Stimulated activated CD8-positive, alpha-beta memory T cell treated with anti-CD3 and anti-CD28 coated beads, Interleukin-4, amount 100 ng/mL, for 4 hours (primary cell): ENCODE measurements at places on chromosomes 11 and 22.

DNA sequence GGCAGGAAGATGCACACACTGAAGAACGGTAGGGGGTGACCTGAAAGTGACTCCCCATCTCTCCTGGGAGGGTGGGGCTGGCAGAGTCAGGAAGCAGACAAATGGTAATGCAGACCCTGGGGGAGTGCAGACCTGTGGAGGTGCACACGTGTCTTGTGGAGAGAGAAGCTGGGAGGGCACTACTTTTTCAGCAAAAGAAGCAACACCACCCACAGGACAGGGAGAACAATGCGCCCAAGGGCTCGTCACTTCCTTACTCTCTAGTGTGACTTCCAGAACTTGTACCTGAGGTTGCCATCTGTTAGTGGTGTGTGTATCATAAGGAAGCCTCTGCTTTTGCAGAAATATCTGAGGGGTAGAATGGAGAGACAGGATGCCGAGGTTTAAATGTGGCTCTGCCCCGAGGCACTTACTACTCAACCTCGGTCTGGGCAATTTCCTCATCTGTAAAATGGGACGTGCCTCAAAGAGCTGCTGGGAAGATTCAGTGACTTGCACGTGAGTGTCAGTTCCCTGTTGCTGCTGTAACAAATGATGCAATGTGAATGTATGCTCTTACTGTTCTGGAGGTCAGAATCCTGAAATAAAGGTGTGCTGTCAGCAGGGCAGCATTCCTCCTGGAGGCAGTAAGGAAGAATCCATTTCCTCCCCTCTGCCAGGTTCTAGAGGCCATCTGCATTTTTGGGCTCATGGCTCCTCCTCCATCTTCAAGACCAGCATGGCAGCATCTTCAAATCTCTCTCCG is 323.4 kb downstream of the SHANK2 start:
- DNase-seq, result no peak

DNA sequence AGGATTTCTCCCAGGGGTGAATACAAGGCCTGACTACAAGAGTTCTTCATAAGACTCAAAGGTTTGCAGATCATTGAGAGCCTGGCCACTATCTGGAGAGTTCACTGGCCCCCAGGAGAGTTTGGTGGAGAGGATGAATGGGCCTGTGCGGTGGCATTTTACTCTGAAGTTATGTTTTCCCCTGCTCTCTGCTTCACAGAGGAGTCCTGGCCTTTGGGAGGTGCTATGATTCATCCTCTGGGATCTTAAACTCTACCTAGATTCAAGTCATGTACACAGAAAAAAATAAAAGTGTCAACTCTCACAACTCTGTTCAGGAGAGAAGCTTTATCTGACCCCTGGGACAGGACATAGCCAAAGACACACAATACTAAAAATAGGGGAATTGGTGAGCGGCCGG is 159.1 kb upstream of the CARD18 start:
- DNase-seq, result no peak

GRCh38 chr11:73206801-73207200 is 11.3 kb upstream of the P2RY2 start:
- no peak for DNase-seq

DNA sequence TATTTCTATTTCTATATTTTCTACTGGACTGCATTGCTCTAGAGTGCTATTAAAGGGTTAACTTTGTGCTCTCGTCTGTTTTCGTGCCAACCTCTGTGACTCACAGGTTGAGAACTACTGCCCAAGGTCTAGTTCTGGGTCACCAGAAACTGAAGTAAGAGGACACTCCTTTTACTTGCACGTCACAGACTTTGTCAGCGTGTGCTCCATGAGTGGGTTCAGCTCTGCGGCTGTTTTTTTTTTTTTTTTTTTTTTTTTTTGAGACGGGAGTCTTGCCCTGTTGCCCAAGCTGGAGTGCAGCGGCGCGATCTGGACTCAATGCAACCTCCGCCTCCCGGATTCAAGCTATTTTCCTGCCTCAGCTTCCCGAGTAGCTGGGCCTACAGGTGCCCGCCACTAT is 49.8 kb downstream of the CLMP start:
- no peak for DNase-seq

DNA sequence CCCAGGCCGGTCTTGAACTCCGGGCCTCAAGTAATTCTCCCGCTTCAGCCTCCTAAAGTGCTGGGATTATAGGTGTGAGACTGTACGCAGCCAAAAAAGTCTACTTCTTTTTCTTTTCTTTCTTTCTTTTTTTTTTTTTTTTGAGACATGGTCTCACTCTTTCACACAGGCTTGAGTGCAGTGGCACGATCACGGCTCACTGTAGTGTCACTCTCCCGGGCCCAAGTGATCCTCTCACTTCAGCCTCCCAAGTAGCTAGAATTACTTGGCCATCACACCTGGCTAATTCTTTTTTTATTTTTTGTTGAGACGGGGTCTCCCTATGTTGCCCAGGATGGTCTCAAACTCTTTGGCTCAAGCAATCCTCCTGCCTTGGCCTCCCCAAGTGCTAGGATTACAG is 3.6 kb upstream of the UBE2L3 start:
- DNase-seq, result no peak

DNA sequence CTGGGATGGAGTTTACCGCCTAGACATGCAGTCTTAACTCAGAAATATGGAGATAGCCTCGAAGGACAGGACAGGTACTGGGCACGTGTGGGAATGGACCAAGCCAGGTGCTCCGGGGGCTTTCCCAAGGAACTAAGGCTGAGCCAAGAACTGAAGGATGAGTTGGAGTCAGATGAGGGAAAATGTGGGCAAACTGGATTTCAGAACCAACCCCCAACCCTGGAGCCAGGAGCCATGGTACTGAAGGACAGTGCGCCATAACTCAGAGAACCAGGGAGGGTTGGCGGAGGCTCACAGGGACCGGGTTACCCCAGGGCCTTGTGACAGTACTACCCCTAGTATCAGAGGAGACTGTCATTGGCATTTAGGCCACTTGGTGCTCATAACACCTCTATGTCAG is 2.5 kb upstream of the MIF start:
- no peak for DNase-seq

DNA sequence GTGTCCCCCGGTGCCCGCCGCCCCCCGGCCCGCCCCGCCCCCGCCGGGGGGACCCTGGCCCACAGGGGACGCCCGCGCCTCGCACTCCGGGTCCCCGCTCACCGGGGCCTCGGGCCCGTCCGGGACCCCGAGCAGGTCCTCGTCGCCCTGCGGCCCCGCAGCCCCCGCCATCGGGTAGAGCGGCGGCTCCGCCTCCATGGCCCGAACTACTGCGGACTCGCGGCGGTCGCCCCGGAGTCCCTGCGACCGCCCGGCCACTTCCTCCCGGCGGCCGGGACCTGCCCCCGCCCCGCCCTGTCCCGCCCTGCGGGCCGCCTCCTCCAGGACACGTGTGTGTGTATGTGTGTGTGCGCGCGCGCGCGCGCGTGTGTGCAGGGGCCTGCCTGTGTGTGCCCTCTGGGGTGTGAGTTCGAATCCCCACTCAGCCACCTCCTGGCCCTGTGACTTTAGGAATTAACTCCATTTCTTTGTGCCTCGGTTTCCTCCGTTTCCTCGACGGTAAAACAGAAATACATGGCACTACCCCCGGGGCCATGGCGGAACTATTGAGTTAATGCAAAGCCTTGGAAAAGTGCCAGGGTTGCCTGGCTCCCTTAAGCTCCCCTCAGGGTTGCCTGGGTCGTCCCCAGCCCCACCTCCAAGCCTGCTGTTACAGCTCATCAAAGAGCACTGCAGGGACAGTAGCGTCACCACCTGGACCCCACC is at the start of gene UNC93B1:
Gene UNC93B1, minus strand, starts transcription at position 252 of the 705 bp plus-strand sequence. Its CDS starts 54 bp downstream, at position 198.
- DNase-seq, result peak; percentile 31

- DNase-seq, result no peak
Measured at GRCh38 chr11:119371778-119372182, 9.7 kb downstream of the USP2 start.

GRCh38 chr22:21657020-21657359 is 8.8 kb upstream of the PPIL2 start:
- no peak for DNase-seq

DNA sequence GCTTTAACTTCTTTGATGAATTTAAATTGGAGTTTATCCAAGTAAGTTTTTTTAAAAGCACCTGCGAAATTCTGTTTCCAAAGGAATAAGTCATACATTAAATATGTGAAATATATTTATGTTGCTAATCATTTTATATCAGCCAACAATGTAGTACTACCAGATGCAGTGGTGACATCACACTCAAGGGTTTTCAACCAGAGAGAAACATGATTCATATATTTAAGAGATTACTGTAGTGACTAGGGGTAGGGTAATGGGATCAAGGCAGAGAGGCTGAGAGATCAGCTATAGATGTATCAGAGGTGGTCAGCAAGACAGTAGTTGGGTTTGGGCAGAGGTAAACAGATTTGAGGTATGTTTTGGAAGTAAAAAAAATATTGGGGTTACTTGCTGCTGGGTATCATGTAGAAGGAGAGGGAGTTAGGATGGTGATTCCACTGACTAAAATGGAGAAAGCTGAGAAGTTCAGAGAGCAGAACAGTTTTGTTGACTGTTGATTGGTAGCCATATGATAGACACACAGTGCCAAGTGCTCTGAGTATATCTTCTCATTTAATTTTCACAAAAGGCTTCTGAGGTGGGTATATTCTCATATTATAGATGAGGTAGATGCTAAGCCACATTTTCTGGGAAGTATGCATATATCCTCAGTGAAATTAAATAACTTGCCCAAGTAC is 39.4 kb downstream of the CEP57 start:
- no peak for DNase-seq

DNA sequence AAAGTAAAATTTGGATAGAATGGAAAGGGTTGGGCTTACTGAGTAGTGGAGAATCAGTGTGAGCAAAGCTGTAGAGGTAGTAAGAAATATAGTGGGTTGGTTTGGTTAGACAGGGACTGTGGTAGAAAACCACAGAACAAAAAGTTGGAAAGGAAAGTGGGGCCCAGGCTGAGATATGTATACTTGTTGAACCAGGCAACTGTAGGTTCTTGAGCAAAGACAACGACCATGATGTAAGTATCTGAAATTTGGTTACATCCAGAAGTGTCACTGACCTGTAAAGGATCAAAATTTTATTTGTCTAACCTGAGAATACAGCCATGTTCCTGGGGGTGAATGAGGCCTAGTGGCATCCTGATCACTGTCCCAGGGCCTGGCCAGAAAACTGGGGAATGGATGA is 114.1 kb downstream of the STIM1 start:
- no peak for DNase-seq

- DNase-seq, result no peak
Measured at GRCh38 chr11:104699981-104700380, 198.3 kb downstream of the CASP12 start.

DNA sequence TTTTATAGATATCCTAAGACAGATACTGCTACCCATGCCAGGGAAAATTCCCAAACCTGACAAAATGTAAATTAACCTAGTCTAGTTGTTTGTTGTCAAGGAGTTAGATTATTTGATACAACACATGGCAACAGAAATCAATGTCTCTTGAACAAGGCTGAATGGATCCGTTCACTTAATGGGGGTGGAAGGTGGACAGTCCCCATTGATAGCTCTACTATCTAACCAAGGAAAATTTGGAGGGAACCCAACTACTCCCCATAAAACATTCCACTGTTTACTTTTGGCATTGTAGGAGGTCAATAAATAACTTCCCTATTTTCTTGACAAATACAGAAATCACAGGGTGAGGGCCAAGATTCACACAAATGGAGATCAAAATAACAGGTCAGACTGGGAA is 117.9 kb upstream of the GRIA4 start:
- DNase-seq, result no peak

DNA sequence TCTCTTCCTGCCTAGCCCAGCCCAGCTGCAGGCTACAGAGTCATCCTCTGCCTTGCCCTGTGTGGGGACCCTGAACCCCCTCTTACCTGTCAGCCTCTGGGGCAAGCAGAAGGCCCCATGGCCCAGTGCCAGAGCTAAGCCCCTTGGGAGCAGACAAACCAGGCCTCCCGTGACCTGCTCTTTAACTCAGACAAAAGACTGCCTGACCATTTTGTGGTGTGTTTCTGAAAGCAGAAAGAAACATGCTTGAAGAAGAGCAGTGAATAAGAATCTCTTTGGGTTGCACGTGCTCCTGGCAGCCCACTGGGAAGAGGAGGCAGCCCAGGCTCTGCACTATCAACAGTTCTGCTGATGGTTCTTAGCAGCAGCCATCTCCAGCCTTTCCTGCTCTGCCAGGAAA is 118.6 kb downstream of the GRIK4 start:
- DNase-seq, result no peak

DNA sequence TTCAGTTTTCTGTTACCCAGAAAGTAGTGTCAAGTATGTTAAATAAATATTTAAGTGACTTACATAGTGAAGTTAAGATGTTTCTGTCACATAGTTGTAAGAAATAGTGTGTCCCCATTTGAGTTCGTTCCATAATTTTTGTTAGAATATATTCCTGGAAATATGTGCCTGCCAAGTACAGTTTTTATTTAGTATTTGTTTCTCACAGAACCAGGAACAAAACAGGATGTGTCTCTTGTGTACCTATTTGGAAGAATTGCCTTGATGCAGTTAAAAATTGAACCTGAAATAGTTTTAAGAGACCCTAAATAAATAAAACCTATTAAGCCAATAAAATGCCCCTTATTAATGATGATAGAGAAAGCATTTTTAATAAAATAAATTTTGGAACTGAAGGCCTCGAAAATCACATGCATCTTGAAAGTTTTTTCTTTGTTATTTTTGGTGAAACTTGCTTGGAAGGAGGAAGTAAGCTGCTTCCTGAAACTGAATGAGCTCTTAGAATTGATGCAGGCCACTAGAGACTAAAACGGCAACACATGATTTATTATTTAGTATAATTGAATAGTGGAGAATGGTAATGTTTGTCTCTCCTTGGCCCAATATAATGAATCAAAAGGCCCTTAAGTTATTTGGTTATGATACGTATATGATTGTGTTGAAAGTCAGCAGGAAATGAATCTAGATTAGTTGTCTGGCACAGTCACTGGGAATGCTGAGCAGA is 55.9 kb downstream of the SWAP70 start:
- DNase-seq, result no peak

- no peak for DNase-seq
Measured at GRCh38 chr11:80122211-80122610, 681.4 kb upstream of the TENM4 start.

DNA sequence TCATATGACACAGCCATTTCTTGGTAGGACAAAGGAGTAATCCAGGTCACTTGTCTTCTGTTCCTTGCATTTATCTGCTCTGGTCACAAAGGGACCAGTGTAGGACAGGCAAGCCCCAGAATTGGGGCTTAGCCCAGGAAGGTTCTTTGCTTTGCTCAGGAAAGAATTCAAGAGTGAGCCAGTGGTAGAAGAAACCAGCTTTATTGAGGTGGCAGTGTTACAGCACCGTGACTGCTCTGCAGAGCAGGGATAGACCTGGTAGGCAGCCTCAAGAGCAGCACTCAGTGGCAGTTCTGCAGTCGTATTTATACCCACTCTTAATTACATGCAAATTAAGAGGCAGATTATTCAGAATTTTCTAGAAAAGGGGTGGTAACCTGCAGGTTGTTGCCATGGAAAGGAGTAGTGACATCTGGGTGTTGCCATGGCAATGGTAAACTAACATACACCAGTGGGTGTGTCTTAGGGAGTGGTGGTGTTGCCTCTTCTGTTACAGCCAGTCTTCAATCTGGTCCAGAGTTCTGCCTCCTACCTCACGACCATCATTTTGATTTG is 84.9 kb upstream of the RAB1B start:
- no peak for DNase-seq
